Progenitor cell of endocrine pancreas (in vitro differentiated cells): ENCODE measurements at places on chromosomes 6 and 20. TPM values are rescaled to one million over a fixed set of nuclear protein-coding genes. Genes with fewer than 3 reads are reported as not detected.

GRCh38 chr6:54003316-54003715, 107.9 kb upstream of the MLIP start:
- H3K36me3 ChIP-seq: no peaks in the 10 kb centered on the region
- no peaks in the 10 kb centered on the region for H3K27me3 ChIP-seq
- H3K4me1 ChIP-seq: no peaks in the 10 kb centered on the region

DNA sequence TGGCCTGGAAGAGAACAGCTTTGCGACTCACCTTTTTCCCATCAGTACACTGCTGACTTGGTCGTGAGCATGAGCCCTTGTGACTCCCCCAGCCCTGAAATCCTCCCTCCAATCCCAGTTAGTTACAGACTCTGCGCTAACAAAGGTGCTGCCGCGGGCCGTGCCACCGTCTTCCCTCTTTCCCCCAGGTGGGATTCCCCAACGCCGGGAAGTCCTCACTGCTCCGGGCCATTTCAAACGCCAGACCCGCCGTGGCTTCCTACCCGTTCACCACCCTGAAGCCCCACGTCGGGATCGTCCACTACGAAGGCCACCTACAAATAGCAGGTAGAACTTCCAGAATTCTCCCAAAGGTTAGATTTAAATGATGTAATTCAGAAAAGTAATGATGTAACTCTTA, 16.1 kb downstream of the MTG2 start:
- H3K27ac ChIP-seq: no peak overlapping the region
- H3K4me3 ChIP-seq: no peak overlapping the region
- DNase-seq: no peak
- H3K27me3 ChIP-seq: no peaks in the 10 kb centered on the region
- H3K36me3 ChIP-seq: peaks cover 23% of the 10 kb centered on the region
- H3K4me1 ChIP-seq: no peaks in the 10 kb centered on the region

DNA sequence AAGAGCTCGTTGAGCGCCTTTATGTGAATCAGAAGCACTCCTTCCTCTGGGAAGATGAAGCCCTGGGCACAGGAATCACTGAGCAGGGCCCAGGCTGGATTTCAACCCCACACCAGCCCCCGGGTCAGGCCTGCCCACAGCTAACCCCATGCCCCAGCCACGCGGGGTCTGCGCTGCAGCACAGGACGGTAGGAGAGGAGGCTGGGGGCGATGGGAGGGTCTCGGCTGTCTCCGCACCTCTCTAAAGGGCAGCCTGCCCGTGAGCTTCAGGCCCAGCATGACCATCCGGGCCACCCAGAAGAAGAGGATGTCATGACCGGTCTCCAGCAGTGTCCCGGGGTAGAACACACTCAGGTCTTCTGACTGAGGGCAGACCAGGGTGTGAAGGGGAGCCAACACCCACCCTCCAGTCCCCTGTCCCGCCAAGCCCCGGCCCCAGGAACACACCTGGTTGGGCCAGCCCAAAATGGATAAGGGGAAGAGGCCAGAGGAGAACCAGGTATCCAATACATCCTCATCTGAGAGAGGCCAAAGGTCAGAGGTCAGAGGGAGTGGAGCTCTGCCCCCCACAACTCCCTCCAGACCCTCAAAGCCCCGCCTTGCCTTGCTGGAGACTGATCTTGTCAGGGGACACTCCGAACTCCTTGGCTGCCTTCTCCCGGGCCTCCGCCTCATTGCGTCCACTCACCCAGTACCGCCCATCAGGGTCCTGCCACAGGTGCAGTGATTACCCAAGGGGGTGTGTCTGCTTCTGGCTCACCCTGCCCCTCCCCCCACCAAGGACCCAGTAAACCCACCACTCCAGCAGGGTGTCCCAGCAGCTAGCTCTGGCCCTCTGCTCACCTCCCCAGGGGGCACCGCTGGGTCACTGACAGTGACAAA, 4.4 kb upstream of the VWA7 start:
- peaks cover 5% of the 10 kb centered on the region for H3K4me1 ChIP-seq
- H3K36me3 ChIP-seq: peaks cover 12% of the 10 kb centered on the region
- no peak overlapping the region for H3K4me3 ChIP-seq
- no peak for DNase-seq

Gene SPATA25
- 3.6 and 4.2 TPM in 2 replicates for total RNA-seq

- no peak overlapping the region for H3K4me3 ChIP-seq
- H3K27me3 ChIP-seq: no peaks in the 10 kb centered on the region
- DNase-seq: no peak
- H3K4me1 ChIP-seq: no peaks in the 10 kb centered on the region
- no peak overlapping the region for H3K27ac ChIP-seq
- no peaks in the 10 kb centered on the region for H3K36me3 ChIP-seq
Measured at GRCh38 chr6:109840796-109841195, 137.3 kb upstream of the GPR6 start.

GRCh38 chr20:41173161-41173721, 35.9 kb downstream of the PLCG1 start:
- peak overlapping the region; percentile 71 for H3K27ac ChIP-seq
- H3K36me3 ChIP-seq: peaks cover 27% of the 10 kb centered on the region
- no peaks in the 10 kb centered on the region for H3K4me1 ChIP-seq
- DNase-seq: peak; percentile 76
- H3K4me3 ChIP-seq: no peak overlapping the region
- H3K27me3 ChIP-seq: no peaks in the 10 kb centered on the region
